Stimulated activated CD8-positive, alpha-beta memory T cell treated with anti-CD3 and anti-CD28 coated beads, Interleukin-15, amount 100 ng/mL, for 24 hours (primary cell): ENCODE measurements at places on chromosomes 2 and 18.

DNA sequence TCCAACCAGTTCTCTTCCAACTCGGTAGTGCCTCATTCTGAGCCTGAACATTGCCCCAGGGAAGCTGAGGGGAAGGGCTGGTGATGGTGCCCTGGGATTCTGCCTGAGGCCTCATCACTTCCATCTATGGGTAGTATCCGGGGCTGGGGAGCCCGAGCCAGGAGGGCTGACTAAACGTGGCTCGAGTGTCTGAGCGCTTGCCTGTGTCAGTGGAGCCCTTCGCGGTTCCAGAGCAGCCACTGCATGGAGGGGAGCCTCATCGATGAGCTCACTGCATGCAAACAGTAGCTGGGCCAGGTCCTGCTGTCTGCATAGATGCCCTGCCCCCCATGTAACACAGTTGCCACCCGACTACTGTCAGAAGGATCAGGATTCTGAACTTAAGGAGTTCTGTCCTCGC, 129.3 kb downstream of the GLI2 start:
- DNase-seq, result no peak

GRCh38 chr2:111227716-111228141, 107.0 kb downstream of the BCL2L11 start:
- no peak for DNase-seq

DNA sequence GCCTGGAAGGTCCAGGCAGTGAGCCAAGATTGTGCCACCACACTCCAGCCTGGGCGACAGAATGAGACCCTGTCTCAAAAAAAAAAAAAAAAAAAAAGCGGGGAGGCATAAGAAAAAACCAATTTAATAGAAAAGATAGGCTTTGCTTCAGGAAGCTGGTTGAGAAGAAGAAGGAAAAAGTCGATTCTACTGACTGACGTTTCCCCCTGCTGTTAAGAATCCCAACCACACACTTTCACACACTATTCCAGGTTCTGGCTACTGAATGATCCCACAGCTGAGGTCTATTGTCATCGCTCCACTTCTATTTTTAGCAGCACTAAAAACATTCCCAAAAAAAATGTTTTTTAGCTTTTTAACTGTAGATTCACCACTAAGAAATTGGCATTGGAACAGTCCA, 6.7 kb upstream of the CHCHD5 start:
- DNase-seq, result no peak

GRCh38 chr2:200665626-200666453, 80.0 kb downstream of the AOX1 start:
- DNase-seq, result no peak

GRCh38 chr2:44679584-44679983, 261.9 kb upstream of the SIX3 start:
- DNase-seq, result no peak

DNA sequence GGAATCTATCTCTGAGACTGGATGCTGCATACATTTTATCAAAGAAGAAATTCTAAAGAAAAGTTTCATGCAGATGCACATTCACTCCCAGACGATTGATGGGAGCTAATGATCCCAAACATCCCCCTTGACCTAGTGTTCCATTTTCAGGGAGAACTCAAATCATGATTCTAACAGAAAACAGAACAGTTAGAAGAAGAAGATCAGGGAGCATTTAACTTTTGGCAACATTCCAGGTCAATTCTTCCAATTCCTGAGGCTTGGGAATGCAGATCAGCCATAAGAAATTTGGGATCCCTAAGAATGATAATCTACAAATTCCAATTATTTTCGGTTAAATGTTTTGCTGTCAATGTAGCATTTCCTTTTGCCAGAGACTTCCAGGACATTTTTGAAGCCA, 96.6 kb downstream of the CPO start:
- no peak for DNase-seq

DNA sequence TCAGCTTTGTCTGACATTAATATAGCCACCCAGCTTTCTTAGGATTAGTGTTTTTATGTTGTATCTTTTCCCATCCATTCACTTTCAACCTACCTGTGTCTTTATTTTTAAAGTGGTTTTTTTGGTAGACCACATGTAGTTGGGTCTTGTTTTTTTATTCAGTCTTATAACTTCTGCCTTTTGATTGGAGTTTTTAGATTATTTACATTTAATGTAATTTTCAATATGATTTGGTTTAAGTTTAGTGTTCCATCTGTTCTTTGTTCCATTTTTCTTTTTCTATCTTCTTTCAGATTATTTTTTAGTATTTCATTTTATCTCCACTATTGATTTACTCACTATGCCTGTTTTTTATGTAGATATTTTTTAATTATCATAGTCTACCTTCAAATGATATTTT, 13.1 kb upstream of the MSTN start:
- no peak for DNase-seq

DNA sequence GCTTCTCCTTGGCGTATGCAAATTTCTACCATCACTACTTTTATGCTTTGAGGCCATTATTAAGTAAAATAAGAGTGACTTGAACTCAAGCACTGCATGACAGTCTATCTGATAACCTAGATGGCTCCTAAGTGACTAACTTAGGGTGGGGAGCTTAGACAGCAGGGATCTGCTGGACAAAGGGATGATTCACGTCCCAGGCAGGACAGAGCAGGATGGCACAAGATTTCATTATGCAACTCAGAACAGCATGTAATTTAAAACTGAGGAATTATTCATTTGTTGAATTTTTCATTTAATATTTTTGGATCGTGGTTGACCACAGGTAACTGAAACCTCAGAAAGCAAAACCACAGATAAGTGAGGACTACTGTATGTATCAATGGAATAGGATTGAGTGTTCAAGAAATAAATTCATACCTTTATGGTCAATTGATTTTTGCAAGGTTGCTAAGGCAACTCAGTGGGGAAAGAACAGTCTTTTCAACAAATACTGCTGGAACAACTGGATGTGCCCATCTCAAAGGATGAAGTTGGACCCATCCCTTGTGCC, 115.3 kb downstream of the MBD2 start:
- no peak for DNase-seq

- no peak for DNase-seq
Measured at GRCh38 chr2:7346336-7346735, 429.1 kb downstream of the RNF144A start.

DNA sequence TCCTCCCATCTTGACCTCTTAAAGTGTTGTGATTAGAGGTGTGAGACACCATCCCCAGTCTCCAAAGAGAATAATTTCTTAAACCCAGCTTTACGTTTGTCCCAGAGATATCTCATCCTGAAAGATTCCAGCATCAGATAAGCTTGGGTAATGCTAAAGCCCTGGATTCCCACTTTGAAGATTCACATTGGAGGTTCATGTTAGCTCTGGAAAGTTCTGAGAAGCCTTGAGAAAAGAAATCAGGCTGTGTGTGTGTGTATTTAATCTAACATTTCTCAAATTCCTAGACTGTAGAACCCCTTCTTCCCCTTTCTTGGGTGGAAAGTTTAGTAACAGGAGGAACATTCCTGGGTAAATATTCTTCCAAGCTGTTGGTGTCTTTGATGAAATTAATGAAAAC, 18.0 kb downstream of the ZNF532 start:
- no peak for DNase-seq

DNA sequence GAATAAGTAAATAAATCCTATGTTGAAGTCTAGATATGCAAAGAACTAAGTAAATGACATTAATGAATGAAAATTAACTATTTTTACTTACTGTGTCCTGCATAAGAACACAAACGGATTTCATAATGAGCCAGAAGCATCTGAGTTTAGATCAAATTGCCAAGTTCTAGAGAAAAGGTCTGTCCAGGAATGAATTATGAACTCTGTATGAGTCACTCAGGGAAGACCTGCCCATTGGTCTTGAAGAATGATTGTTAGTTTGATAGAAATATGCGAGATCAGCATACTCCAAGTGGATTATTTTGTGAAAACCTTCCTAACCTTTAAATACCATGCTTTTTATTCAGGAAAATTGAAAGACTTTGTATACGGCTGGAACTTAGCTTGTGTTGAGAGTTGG, 189.5 kb downstream of the DOK6 start:
- DNase-seq, result no peak

- no peak for DNase-seq
Measured at GRCh38 chr2:141610564-141611175, 520.1 kb downstream of the LRP1B start.

DNA sequence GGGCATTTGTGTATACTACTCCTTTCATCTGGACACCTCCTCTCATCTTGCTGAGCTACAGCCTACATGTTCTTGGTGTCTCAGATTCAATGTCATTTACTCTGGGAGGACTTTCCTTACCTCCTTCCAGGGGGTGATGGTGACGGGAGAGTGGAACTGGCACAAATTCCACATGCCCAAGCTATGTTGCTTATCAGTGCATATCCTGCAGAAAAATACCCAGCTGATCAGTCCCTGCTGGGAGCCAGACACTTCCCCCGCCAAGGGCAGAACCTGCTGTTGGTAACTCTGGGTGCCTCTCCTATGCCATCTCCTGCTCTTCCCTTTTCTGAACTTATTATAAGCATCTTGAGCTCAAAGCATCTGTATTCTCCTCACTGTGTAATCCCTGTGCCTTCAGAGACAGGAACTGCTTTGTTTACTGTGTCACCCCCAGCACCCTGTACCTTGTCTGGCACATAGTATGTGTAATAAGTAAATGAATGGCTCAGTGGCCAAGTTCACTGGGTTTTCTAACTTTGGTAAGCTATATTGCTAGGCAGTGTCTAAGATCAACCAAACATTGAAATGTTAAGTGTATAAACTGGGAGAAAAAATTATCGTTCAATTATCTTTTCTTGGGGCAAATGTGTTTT, 87.7 kb upstream of the LPIN2 start:
- DNase-seq, result no peak

DNA sequence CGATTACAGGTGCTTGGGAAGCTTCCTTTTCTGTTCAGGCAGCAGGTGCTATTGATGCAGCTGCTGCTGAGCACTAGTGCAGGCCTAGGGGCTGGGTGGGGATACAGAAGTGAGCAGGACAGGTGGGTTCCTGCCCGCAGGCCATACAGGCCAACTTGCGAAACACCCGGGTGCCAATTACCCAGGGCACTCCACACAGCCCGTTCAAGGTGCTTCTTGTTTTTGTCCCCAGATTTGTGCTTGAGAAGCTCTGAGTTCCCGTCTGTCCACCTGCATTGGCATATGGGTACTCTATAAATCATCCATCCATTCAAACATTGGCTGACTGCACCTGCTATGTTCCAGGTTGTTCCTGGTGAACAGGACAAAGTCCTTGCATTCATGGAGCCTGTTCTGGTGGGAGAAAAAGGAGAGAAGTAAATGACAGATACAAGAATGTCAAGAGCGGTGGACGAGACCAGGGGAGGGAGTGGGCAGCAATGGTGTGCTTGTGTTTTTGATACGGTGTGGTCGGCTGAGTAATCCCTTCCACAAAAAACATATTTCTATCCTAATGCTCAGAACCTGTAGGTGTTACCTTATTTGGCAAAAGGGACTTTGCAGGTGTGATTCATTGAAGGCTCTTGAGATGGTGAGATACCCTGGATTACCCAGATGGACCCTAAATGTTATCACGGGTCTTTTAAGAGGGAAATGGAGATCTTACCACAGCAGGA, 31.4 kb downstream of the SH3BP4 start:
- DNase-seq, result no peak

DNA sequence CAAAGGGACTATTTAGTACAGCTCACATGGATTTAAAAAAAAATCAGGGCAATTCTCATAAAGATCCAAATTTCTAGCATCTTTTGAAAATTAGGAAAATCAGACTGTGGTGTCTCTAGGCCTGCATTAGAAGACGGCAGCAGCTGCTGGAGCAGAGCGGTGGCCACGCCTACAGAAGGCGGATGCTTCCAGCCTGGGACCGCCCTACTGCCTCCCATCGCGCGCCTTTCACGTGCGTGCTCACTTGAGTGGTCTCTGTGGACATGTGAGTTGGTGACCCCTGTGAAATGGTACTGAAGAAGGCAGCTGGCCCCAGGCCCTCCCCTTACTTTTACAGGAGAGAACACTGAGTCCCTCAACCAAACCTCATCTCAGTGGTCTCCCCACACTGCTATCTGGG, 15.2 kb upstream of the ZFP36L2 start:
- no peak for DNase-seq
